DMS 273 treated with DMSO at 0.1 percent for 48 hours (cell line): ENCODE measurements at places on chromosomes 1 and 21.

DNA sequence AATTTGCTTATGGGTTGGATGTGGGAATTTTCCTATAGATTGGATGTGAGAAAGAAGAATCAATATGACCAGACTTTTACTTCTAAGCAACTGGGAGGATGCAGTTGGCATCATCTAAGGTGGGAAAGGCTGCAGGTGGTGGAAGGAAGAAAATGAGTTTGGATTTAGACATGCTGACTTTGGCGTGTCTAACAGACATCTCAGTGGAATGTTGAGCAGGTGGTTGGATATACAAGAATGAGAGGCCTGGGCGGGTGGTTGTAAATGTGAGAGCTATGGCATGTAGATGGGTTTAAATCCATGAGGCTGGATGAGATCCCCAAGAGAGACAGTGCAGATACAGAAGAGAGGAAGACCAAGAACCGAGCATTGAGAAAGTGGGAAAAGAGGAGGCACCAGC lies 10.5 kb downstream of the ADORA1 start:
- no peak for DNase-seq

GRCh38 chr21:36535618-36536241 lies 55.8 kb upstream of the CLDN14 start:
- no peak for DNase-seq

DNA sequence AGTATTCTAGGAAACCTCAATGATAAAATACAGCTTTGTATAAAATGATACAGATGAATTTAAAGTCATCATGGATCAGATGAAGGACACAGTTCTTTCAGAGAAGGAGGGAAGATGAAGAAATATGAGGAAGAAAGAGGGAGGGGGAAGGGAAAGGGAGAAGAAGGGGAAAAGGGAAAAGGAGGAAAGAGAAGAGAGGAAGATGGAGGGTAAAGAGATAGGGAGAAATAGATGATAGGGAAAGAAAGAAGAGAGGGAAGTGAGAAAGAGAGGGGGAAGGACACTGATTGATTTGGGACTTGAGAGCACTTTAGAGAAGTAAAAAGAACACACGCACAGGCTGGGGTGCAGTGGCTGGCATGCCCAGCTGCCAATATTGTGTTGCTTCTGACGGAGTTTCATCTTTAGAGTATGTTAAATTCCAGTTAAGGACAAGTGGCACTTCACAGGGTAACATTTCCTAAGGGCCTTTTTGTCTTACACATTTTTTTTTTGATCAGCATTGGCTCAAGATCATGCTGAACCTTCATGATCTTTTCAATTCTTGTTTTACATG lies 235.9 kb upstream of the DMRTA2 start:
- DNase-seq: no peak

- no peak for DNase-seq
Observed at GRCh38 chr1:221851336-221851735, 109.4 kb upstream of the DUSP10 start.

GRCh38 chr21:14870853-14871149 lies 194.0 kb downstream of the NRIP1 start:
- no peak for DNase-seq

- DNase-seq: no peak
Observed at GRCh38 chr1:41618871-41619270, 134.4 kb upstream of the EDN2 start.

DNA sequence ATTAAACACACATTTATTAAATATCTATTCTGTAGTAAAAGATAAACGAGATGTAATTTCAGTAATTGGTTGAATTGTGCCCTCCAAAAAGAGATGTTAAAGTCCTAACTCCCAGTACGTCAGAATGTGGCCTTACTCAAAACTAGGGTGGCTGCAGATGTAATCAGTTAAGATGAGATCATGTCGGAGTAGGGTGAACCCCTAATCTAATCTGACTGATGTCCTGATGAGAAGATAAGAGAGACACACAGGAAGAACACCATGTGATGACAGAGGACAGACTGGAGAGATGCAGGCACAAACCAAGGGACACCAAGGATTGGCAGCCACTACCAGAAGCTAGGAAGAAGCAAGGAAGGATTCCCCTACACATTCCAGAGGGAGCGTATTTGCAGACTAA lies 104.1 kb downstream of the SLC25A24 start:
- DNase-seq: no peak

DNA sequence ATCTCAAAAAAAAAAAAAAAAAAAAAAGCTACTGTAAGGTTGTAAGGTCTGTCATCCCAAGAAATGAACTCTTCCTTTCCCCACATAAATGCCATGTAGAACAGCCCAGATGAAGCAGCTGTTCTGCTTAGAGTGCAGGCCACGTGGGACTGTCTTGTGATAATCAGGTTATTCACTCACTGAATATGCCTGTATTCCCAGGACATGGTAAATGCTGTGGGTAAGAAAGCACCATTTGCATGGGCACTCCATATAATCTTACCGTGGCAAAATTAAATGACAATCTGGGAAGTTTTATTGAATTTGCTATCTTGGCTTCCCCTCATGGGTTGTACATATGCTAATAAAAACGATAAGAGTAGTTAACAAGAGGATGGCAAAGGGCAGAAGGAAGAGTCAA lies 13.8 kb downstream of the RGS5 start:
- DNase-seq: no peak

DNA sequence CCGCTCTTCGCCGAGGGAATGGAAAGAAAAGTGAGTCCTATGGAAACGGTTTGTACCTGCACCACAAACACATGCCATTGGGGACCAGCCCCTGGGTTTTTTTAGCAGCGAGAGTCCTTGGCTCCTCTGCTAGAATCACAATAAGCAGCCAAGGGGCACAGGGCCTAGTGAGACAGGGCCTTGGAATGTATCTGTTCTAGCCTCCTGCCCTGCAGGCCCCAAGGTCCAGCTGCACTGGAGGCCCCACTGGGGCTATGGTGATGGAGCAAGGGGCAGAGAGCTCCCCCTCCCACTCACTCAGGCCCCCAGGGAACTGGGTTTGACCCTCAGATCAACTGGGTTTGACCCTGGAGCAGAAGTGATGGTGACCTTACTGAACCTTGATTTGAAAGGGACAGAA lies 14.4 kb downstream of the SHISA4 start:
- DNase-seq: no peak
